ENCODE measurements at places on chromosomes 13 and 19.

DNA sequence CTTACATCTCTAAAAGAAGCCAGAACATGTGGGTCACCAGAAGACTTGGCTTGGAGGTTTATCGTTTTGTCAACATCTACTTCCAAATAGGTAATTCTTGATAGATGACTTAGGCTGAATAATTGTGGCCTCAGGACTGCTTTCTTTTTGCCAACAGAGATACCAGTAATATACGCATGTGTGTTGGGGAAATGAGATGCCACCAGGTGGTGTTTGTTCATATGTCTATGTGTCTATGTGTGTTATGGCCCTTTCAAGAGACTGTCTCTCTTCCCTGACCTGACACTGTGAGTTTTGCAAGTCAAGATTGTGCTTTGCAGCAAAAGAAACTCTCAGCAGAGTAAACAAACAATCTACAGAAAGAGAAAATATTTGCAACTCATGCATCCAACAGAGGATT lies 31.6 kb upstream of the METTL21C start:
- DNase-seq: no peak

GRCh38 chr13:114078461-114079451 lies 53.7 kb downstream of the RASA3 start:
- no peak for DNase-seq

GRCh38 chr13:22200440-22200839 lies 529.6 kb downstream of the FGF9 start:
- no peak for DNase-seq

DNA sequence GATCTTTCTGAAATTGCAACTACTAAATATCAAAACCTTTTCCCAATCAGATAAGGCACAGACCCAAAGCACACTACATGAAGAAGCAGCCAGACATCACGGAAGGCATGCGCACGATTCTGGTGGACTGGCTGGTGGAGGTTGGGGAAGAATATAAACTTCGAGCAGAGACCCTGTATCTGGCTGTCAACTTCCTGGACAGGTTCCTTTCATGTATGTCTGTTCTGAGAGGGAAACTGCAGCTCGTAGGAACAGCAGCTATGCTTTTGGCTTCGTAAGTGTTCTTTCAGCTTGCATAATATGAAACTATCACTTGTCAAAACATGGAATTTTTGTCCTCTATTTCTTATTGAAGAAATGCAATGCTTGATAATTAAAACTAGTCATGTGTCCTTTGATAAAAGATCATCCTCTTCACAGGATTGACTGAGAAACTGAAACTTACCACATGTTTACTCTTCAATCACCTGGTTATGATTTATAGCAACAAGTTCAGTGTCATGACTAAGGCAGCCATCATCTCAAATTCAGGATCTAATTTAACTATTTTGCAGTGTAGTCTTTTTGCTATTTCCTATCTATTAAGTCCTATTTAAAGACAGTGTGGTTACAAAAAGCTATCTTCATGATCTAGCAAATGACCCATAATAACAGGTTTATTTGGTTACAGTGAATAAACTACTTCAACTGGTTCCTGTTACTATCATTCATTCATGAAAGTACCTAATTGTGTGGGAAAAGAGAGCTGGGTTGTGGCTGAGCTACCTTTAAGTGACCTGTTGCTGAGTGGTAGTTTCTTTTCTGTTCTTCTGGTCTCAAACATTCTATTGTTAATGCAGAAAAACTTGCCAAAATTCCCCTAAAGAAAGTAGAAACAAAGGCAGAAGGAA lies 6.5 kb downstream of the CCNA1 start:
- no peak for DNase-seq

DNA sequence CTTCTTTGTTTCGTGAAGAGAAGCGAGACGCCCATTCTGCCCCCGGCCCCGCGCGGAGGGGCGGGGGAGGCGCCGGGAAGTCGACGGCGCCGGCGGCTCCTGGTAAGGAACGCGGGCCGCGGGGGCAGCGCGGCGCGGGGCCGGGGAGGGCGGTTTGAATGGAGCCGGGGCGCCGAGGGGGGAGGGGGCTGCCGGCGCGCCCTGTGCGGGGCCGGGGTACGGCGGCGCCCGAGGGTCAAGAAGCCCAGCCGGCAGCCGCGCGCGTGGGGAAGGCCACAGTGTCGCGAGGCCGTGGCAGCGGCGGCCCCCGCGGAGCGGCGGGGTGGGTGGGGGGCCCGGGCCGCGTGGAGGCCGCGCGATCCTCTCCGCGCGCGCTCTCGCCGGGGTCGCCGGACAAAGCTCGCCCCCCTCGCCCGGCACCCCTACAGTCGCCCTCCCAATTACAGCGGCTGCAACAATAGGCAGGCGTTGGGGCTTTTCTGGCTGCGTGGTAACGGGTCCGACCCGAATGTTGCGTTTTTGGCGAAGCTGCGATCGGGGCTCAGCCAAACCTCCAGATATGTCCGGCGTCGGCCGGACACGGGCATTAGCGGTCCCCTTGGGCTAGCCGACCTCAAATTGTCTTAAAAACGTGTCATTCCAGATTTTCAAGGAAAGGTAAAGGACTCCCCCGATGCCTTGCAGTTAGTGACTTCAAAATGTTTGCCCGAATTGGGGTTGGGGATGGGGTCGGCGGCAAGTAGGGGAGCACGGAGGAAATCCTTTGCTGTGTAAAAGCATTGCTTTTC lies 437 bp downstream of the SMARCA4 start:
- no peak for DNase-seq

DNA sequence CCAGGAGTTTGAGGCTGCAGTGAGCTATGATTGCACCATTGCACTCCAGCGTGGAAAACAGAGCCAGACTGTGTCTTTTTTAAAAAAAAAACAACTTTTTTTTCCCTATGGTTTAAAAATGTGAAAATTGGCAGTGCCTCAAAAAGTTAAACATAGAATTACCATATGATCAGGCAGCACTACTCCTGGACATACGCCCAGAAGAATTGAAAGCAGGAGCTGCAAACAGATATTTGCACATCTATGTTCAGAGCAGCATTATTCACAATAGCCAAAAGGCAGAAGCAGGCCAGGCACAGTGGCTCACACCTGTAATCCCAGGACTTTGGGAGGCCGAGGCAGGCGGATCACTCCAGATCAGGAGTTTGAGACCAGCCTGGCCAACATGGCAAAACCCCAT lies 3.8 kb upstream of the RETN start:
- no peak for DNase-seq

DNA sequence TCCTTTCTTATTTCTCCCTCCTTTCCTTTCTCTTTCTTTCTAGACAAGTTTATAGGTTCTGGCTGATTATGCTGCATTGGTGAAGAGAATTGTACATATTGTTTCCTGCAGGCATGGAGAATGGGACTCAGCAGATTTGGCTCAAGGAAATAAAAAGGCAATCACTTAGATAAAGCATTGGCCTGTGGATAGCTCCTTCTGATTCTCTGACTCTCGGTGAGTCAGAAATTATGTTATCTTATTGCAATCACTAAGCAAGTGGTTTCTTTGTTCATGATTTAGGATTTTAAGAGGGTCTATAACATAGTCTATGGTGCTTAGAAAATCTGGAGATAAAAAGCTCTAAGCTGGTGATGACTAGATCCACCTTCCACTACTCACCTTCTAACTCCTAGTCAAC lies 54.0 kb upstream of the POSTN start:
- no peak for DNase-seq

GRCh38 chr13:39468306-39468705 lies 134.7 kb downstream of the LHFPL6 start:
- no peak for DNase-seq

Data from GM12864 (cell line).